ENCODE measurements at places on chromosomes 5 and 9.

- no peak for DNase-seq
These were observed 80.8 kb downstream of the MAPKAP1 start for GRCh38 chr9:125626187-125626586.

DNA sequence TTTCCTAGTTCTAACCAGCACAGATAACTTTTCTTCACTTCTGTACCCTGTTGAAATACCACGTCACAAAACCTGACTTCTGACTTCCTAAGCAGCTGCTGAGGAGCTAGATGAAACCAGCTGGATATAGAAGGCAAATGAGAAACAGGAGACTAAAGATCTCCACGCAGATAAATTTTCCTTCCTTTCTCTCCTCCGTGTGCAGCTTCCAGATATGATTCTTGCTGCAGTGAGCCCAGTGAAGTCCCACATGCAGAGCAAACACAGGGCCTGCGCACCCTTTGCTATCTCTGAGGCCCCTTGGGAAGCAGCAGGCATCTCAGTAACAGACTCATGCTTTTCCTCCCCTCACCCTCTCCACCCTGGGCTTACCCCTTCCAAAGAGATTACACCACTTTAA is 1638.3 kb downstream of the MAT2B start:
- no peak for DNase-seq

DNA sequence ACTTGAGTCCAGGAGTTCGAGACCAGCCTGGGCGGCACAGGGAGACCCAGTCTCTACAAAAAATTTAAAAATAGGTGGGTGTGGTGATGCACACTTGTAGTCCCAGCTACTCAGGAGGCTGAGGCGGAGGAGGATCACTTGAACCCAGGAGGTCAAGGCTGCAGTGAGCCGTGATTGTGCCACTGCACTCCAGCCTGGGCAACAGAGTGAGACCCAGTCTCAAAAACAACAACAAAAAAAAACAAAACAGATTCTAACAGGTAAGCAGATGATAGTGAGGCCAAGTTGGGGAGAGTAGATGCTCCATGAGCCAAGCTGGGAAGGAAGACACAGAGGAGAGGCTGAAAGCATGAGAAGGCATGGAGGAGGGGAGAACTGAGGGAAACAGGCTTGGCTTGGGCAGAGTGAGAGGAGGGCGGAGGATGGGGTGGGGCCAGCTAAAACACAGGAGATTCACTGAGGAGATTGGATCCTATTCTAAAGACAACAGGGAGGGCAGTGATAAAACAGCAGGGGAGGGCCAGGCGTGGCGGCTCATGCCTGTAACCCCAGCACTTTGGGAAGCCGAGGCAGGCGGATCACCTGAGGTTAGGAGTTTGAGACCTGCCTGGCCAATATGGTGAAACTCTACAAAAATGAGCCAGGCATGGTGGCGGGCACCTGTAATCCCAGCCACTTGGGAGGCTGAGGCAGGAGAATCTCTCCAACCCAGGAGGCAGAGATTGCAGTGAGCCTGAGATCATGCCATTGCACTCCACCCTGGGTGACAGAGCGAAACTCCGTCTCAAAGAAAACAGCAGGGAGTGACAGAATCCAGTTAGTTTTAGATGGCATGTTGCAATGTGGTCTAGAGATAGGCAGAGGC is 8.4 kb downstream of the RPS14 start:
- DNase-seq = no peak

DNA sequence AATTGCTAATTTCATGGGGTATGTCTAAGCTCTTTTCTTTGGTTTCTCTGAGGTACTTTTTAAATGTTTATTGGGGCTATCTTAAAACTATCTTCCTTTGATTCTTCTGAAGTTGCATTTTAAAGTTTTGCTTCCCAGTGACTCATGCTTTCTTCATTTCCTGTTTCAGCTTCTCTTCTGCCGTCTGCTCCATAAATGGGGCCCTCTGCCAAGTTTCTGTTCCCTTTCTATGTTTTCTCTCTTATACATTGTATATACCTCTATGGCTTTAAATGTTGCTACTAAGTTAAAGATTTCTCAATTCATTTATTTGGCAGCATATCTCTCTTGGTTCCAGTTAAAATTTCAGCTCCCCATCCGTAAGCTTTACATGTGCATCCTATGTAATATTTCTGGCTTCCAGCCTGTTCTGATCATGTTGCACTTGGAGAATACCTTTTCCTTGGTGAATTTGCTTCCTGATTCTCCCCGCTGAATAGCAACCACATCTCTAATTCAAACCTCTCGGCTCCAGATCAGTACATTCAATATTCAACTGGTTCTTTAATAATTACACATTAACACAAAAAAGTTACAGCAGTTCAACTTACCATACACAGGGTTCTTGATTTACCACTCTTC is 125.3 kb downstream of the ST8SIA4 start:
- DNase-seq = no peak

GRCh38 chr9:113274474-113275156 is 757 bp downstream of the CDC26 start:
- DNase-seq = no peak

Measured in stimulated activated CD4-positive, alpha-beta T cell treated with anti-CD3 and anti-CD28 coated beads, TNF-alpha, amount 100 ng/mL, for 1 hour (primary cell).